ENCODE measurements at places on chromosomes 1 and 21.

DNA sequence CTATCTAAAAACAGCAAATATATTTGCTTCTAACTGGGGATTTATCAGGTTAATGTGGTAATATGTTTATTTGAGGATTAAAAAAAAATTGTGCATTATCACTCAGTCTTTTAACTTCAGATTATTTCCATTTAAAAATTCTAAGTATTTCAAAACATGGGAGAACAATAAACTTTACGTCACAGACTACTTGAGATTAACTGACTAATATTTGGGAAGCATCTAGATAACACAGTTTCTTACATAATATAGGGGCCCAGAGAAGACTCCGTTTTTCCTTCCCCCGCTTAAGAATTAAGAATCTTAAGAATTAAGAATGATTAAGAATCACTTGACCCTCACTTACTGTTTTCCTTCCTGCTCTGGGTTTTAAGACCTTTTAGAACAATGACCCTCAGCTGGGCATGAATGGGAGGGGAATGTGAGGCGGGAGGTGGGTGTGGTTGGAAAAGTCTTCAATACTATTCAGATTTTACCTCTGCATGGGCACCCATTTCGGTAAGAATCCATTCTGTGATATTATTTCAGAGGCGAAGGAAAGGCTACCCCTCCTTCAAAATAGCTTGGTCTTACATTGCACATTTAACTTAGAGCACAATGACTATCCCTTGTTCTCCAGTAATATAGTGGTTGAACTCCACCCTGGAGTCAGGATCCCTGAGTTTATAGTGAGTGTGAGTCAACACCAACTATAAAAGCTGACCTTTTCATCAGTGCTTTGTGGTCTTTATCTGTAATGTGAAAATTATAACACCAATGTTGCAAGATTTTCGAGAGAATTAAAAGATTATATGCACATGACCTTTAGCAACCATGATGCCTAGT, 821.3 kb downstream of the USP25 start:
- DNase-seq: peak; percentile 25

GRCh38 chr1:179124873-179125272, 43.0 kb downstream of the TOR3A start:
- no peak for DNase-seq

DNA sequence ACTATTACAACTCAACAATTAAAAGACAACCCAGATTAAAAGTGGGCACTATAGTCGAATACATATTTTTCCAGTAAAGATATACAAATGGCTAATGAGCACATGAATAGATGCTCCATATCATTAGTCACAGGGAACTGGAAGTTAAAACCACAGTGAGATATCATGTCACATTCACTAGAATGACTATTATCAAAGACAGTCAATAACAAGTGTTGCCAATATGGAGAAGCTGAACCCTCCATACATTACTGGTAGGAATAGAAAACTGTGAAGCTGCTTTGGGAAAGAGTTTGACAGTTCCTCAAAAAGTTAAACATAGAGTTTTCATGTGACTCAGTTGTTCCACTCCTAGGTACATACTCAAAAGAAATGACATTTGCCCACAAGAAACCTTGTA, 30.6 kb upstream of the MRPS6 start:
- no peak for DNase-seq

- DNase-seq: no peak
Observed at GRCh38 chr1:6329396-6329795, 64.2 kb downstream of the ACOT7 start.

GRCh38 chr1:62263006-62263813, 56.0 kb downstream of the KANK4 start:
- peak; percentile 41 for DNase-seq

- DNase-seq: no peak
Observed at GRCh38 chr1:162941024-162941423, 80.0 kb upstream of the CCDC190 start.

GRCh38 chr21:17688912-17689874, 76.5 kb upstream of the BTG3 start:
- peak; percentile 33 for DNase-seq

DNA sequence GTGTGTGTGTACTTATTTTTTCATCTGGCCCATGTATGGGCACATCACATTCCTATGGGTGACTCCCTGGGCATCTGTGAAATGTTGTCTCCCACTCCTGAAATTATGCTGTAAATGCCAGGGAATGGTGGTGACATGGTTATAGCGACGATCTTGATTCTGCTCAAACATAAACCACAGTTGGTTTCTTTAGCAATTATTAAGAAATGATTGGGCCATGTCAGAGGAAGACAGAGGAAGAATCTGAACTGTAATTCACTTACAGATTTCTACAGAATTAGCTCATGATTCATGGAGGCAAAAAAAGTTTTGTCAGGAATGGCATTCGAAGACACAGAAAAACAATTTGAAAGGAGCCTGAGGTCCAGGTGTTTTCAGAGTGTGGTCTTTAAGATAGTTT, 25.8 kb upstream of the KCNE1 start:
- DNase-seq: no peak

- DNase-seq: no peak
Observed at GRCh38 chr1:201673093-201673492, 134.2 kb downstream of the NAV1 start.

GRCh38 chr1:160402001-160402795, 1.8 kb downstream of the VANGL2 start:
- no peak for DNase-seq

GRCh38 chr1:30383221-30383711, 340.1 kb downstream of the MATN1 start:
- DNase-seq: no peak

- peak; percentile 63 for DNase-seq
Observed at GRCh38 chr1:175192111-175192629, 406 bp downstream of the KIAA0040 start.

GRCh38 chr1:197321811-197322210, 53.8 kb downstream of the CRB1 start:
- no peak for DNase-seq

DNA sequence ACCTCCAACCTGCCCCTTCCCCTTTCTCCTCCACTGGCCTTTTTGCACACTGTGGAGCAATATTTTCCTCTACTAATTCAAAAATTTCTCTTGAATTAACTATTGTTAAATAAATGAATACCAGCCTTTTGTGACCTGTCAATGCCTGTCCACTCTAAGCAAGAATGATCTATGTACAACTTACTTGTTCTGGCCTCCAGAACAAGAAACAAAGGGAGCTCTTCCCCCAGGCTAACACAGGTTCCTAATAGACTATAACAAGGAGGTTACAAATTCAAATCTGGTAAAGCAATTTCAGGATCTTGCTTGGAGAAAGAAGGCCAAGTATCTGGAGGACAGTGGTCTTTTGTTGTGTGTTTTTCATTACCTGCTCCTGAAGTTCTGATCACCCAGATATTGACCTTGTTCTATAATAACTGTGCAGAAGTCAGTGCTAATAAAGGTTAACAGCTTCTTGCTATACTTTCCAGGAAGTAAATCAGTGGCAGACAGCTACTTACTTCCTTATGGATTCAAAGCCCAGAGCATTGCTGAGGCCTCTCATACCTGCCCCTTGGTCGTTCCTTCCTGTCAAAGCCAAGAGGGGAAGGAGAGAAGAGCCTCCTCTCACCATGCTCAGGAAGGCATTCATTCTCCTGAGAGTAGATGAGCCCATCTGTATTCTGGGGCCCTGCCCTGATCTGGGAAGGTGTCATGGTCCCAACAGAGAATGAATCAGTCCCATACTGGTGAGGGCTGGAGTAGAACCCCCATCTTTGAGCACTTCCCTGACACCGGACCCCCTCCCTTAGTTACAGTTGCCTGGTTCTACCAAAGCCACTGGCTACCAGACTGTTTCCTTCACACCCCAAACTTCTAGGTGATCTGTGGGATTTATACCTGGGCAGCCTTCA, 56.8 kb downstream of the DESI2 start:
- no peak for DNase-seq

DNA sequence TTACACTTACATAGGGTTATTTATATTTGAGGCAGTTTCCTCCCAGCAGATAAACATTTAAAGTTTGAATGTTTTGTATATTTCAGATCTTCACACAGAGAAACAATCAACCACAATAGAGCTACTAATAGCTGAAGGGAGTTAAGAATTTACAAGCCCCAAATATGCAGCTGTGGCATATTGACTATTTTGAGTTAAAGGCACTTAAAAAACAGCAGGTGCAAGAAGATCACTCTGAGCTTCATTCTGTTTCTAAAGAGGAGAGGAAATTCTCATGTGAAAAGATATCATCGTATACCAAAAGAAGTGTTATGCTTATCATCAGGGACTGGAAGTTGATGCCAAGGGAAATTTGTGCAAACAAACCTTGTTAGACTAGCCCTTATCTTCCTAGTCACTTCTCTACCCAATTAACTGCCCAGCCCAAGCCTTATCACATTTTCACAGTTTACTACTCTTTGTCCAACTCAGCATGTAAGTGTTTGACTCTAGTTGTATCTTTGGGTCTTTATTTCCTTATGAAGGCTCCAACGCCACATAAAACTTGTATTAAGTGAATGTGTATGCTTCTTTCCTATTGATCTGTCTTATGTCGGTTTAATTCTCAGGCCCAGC, 66.3 kb upstream of the COG2 start:
- no peak for DNase-seq

DNA sequence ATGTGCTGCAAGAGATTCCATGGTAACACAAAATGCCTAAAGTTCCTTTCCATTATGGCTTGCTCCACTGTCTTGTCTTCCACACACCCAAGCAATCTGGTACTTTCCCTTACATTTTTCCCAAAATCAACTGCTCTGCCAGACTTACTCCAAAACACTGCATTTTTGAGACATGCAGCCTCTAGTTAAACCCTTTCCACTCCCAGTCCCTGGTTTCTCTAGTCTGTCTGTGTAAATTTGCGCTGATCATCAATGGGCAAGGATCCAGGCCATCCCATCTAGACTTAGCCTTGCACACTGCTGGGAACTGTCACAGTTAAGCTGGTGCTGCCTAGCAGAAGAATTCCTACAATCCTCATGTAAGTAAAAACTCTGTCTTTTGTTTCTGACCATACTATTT, 47.8 kb downstream of the DAB1 start:
- no peak for DNase-seq

DNA sequence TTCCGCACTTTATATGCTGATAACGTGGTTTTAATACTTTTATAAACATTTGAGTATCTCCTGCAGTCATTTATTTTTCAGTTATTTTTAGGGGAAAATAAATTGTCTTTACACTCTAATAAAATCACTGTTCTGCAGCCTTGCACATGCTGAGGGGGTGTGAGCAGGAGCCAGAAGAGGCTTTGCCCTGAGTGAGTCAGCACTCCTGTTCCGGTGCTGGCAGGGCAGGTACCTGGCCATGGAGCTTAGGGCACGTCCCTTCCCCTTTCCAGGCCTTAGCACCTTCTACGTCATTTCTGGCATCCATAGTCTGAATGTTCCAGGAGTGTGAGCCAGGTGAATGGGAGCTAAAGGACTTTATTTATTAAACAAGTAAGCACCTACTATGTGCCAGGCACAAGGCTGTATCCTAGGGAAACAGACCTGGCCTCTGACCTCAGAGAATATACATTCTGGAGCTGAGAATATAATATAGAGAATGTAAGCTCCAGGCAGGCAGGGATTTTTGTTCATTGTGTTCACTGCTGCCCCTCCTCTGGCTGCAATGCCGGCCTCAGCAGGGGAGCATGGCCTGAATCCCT, 402.9 kb downstream of the PTPRU start:
- DNase-seq: no peak

GRCh38 chr1:150152772-150153456, 3.2 kb downstream of the PLEKHO1 start:
- DNase-seq: no peak

- DNase-seq: no peak
Observed at GRCh38 chr1:1958071-1958541, 39.0 kb upstream of the TMEM52 start.

DNA sequence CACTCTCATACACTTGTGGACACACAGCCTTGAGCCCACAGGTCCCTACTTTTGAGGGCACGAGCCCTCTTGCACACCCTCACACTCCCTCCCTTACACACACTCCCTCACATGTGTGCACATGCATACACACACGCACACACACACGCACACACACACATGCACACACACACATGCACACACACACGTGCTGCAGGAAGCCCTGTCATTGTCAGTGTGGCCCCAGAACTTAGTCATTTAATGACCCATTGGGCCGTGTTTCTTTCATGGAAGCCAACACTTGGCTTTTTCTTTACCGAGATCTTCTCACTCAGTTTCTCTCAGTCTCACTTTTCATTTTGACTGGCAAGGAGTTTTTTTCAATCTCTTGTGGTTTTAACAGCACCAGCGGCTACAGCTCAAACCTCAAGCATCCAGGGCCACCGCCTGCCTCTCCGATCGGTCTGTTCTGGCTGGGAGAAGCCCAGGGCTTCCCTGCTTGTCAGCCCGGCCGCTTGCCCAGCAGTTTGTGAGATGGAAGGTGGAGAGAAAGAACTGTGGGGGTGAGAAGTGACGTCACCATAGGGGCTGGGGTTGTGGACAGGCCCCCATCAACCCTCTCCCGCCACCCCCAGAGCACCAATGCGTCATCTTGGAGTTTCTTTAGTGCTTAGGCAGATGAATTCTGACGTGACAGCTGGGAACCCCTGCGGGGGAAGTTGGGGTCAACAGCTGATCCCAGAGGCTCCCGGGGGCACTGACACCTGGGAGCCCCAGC, 15.8 kb upstream of the TNFRSF8 start:
- no peak for DNase-seq

DNA sequence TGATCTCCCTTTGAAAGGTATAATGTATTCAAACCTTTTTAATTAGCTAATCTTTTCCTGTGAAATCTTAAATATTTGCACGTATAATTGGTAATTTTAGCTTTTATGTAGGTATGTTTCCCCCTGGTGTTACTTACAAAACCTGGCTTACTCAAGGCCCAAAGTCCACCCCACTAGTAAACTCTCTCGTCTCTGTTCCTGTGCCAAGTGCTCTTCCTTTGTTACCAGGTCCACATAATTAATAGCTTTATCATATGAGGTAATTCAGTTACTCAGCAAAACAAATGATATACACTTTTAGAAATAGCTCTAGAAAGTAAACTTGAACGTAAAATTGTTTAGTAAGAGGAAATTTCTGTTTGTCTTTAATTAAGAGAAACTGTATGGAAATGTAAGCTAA, 36.7 kb downstream of the NFIA start:
- DNase-seq: no peak

GRCh38 chr1:185835191-185835590, 101.0 kb downstream of the HMCN1 start:
- no peak for DNase-seq

GRCh38 chr1:8197493-8198282, 120.2 kb upstream of the SLC45A1 start:
- no peak for DNase-seq

- DNase-seq: peak; percentile 3
Observed at GRCh38 chr1:218408942-218409341, 63.8 kb downstream of the TGFB2 start.

DNA sequence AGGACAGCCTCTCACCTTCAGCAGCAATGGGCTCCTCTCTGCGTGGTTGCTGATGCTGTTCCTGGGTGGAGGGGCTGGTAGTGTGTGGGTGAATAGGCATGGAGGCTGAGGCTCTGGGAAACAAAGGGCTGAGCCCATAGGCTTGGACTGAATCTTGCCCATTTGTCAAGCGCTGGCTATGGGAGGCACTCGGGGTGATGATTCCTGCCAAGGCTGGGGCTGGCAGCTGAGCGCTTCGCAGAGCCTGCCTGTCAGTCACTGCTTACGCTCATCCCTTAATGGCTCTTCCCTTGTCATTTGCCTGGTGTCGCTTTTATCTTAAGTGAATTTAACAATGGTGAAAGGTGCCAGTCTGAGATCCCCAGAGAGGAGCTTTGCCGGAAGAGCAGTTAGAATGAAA, 353.3 kb downstream of the PBX1 start:
- no peak for DNase-seq
